ENCODE measurements at places on chromosomes 5 and 9.

DNA sequence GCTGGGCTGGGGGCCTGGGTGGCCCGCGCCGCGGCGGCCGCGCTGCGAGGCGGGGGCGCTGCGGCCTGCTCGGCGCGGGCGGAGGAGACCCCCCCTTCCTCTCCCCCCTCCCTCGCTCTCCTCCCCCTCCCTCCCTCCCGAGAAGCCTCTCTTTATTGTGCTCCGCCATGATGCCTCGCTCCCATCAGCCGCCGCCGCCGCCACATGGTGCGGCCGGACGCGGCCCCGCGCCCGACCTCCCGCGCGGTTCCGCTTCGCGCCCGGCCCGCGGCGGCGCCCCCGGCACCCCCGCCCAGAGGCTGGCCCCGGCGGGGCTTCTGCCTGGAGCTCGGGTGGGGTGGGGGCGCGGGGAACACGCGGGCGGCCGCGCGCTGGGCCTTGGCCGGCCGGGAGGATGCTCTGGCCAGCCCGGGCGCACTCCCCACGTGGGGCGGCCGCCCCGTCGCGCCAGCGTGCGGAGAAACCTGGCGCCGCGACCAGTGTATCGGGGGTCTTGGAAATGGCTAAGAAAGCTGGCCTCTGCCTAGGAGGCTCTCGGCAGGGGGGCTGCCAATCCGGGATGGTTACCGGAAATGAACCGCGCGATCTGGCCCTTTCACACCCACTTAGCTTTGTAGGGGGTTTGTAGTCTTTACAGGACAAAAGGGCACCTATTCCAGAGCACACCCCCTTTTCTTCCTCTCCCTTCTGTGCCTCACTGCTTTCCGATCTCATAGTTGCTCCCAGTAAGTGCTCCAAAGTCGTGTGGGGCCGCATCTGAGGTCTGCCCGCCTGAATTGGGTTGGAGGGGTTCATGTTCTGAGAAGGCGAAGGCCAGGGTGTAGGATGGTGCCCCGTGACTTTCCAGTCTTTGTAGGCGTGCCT is 1.0 kb downstream of the SET start:
- DNase-seq: peak; percentile 84

- DNase-seq: no peak
Measured at GRCh38 chr5:124831687-124832240, 85.3 kb upstream of the ZNF608 start.

- DNase-seq: no peak
Measured at GRCh38 chr9:98892690-98893089, 51.0 kb upstream of the COL15A1 start.

GRCh38 chr5:53884417-53884816 is 324.0 kb downstream of the NDUFS4 start:
- no peak for DNase-seq

GRCh38 chr5:157924931-157925729 is 66.2 kb upstream of the CLINT1 start:
- DNase-seq: no peak

GRCh38 chr9:121362813-121363621 is 7.0 kb downstream of the STOM start:
- peak; percentile 46 for DNase-seq

- no peak for DNase-seq
Measured at GRCh38 chr9:134125413-134126095, 10.3 kb upstream of the WDR5 start.

- DNase-seq: peak; percentile 30
Measured at GRCh38 chr9:28782630-28783029, 1209.3 kb upstream of the C9orf72 start.

DNA sequence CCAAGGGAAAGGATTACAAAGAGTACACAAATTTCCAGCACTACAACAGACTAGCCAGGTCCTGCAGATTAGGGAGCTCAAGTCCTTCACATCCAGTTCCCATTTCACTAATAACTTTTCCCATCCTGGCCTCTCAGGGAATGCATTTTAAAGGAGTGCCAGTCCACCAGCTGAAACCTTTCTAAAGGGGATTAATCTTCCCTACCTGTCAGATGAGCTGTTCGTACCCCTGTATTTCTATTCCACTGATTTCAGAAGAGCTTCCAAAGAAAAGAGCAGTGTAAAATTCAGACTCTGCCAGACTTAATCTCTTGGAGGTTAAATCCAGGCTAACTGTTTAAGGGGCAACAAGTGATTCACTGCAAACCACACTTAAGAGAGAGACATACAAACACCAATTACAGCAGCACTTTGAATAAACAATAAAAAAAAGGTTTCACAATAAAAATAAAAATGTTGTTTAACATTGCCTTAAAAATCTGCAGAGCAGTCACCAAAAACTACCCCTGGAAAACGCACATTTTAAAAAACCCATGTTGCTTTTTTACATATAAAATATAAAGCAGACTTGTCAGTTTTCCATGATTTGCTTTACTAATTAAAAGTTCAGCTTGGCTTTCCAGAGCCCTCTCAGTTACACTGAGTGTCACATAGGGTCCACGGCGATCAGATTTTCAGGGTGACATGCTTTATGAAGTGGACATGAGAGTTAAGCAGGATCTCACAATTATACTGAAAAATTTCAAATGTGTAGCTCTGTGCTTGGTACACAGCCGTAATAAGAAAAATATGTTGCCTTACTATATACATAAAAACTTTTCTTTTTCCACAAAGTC is 3.2 kb downstream of the ROR2 start:
- no peak for DNase-seq

- peak; percentile 82 for DNase-seq
Measured at GRCh38 chr9:96061293-96061987, 185.9 kb downstream of the ERCC6L2 start.

DNA sequence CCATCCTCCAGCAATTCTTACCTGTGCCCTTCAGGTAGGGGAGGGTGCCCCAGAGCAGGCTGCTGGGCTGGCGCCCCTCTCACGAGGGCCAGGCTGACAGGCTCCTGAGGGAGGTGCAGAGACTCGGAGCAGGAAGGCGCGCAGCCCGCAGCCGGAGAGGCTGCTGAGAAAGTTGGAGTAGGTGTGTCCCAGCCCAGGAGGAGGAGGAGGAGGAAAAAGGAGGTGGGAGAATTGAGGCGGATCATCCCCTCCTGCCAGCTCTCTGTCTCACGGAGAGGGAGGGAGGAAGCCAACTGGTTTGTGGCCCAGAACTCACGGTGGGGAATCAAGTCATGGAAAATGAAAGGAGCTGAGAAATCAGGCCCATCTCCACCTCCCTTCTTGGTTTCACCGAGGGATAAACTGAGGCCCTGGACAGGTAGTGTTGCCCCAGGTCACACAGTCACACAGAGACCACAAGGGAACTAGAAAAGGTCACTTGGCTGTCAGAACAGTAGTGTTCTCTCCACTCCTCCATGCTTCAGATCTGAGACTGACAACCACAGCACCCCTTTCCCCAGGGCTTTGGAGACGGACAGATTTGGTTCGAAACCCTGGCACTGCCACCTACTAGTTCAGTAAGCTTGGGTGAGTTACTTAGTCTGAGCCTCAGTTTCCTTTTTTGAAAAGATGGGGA is at the start of gene FAT2:
Gene FAT2 (minus strand): TSS at position 188 of the 676 bp plus-strand sequence. CDS start 22,400 bp downstream, outside the sequence.
- no peak for DNase-seq

- no peak for DNase-seq
Measured at GRCh38 chr9:130660683-130661450, 3.5 kb upstream of the PRDM12 start.

GRCh38 chr5:947626-948471 is 55.2 kb downstream of the TRIP13 start:
- no peak for DNase-seq

GRCh38 chr5:77231471-77232138 is 21.1 kb downstream of the PDE8B start:
- DNase-seq: no peak

DNA sequence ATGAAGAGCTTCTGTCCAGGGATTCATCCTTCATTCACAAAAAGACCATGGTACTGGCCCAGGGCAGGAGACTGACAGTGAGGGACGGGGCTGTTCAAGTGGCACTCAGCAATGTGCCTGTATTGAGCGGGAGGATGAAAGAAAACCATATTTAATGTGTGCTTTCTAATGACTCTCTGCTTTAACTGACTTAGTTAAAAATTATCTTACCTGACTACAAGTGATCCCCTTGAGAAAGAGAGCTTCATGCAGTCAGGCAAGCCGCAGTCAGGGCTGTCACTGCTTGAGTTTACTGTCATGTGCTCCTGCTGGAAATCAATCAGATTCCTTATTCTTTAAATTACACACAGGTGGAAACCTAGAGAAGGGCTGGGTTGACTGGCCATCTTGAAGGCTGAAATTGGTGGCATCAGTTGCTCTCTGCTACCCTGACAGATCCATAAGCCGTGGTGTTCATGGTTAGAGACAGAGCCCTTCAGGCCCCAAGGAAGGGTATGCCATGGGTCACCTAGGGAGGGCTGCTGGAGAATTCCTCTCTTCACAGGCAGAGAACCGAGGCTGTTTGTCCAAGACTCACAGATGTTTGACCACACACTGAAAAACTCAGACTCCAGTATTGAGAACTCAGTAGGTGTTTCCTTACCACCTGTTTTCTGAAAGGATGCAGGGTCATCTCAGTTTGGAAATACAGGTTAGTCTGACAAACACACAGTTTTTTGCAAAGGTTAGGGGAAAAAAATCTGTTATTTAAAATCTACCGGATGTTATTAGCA is 70.9 kb downstream of the TRIO start:
- DNase-seq: no peak

GRCh38 chr5:14895301-14895700 is 23.7 kb upstream of the ANKH start:
- no peak for DNase-seq

DNA sequence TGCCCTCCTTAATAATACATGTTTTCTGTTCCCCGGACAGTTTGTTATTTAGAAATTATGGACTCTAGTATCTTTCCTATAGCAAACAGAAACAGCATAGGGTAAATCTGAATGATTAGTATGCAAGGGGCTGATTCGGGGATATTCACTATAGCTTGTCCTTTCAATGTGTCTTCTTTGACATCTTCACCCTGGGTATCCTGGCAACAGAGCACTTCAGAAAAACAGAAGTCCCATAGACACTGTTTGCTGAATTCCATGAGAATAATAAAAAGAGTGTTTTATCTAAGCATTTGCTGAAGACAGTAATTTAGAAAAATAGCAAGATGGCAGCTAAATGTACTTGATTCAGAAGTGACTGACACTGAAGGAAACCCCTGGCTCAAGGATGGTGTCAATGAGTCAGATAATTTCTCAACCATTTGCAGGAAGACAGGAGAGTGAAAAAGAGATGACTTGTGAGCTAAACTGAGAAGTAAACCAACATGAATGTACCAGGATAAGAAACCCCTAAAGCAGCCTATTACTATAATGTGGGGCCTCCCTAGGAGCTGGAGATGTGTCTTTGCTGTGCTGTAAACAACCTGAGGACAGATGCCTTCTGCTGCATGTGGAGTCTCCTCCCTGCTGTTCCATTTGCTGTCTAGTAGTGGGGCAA is 246.2 kb downstream of the MAN2A1 start:
- DNase-seq: no peak

DNA sequence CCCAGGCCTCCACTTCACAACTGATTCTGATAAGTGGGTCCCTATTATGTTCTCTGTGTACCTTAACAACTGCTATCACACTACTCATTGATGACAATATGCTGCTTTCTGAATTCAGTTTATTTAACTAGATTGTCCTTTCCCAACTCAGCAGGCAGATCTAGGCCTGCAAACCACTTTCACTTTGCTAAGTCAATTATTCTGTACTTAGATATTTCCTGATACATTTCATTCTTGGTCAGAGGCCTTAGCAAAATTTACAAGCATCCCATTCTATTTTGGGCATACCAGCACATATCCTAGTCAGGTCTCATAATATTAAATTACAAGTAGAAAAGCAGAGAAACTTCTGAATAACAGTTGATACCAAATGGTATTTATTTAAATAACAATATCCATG is 235.7 kb upstream of the HAPLN1 start:
- DNase-seq: no peak

- no peak for DNase-seq
Measured at GRCh38 chr5:2752821-2753439, 1.5 kb upstream of the IRX2 start.

DNA sequence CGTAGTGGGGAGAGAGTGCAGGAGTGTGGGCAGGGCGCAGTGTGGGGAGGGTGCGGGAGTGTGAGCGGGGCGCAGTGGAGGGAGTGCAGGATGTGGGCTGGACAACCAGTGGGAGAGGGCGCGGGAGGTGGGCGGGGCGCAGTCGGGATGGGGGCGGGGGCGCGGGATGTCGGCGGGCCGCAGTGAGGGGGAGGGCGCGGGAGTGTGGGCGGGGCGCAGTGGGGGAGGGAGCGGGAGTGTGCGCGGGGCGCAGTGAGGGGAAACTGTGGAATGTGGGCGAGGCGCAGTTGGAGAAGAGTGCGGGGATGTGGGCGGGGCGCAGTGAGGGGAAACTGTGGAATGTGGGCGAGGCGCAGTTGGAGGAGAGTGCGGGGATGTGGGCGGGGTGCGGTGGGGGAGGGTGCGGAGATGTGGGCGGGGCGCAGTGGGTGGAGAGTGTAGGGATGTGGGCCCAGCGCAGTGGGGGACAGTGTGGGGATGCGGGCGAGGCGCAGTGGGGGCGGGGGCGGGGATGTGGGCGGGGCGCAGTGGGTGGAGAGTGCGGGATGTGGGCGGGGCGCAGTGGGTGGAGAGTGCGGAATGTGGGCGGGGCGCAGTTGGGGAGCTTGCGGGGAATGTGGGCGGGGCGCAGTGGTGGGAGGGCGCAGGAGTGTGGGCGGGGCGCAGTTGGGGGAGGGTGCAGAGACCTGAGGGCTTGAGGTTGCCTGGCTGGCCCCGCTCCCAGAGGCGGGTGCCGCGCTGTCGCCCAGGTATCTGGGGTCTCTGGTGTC is at the start of gene NXNL2:
Gene NXNL2 (plus strand): TSS at position 723 of the 770 bp plus-strand sequence. CDS start 257 bp downstream, outside the sequence.
- peak; percentile 57 for DNase-seq

GRCh38 chr9:72480921-72481320 is 40.5 kb upstream of the TMC1 start:
- DNase-seq: no peak

DNA sequence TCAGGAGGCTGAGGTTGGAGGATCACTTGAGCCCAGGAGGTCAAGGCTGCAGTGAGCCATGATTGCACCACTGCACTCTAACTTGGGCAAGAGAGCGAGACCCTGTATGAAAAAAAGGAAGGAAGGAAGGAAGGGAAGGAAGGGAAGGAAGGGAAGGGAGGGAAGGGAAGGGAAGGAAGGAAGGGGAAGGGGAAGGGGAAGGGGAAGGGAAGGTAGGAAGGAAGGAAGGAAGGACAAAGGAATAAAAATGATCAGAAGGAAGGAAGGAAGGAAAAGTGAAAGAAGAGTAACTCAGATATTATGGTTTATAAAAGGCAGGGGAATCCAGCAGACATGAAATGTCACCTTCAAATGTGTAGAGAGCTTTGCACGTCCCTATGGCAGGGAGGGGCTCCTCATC is 64.4 kb downstream of the USP20 start:
- DNase-seq: no peak

DNA sequence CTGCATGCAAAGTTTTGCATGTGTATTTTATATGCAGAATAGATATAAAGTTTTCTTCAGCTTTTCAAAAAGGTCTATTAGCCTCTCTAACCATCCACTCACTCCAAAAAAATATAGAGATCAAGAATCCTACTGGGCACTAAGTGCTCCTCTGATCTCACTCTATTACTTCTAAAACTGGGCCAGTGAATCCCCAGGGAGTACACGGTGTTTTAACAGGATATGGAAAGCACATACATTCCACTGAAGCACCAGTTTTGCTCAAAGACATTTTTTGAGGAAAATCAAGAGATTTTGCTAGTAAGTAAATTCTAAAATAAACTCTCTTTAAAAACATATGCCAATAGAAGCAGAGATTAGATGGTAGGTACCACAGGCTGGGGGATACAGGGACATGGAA is 95.2 kb downstream of the DEPDC1B start:
- DNase-seq: no peak

Measured in COLO829 (cell line).